ENCODE measurements at places on chromosomes 1 and 21. TPM values are rescaled to one million over a fixed set of nuclear protein-coding genes. Genes with fewer than 3 reads are reported as not detected.

RGS7 gene
- under 0.01 TPM for total RNA-seq

ITLN2 gene
- total RNA-seq, result not detected

SMYD2 gene
- total RNA-seq, result 40.3 TPM

C1QC gene
- not detected for total RNA-seq

All from fibroblast of villous mesenchyme (primary cell).